Mucosa of descending colon (tissue), 3 donors: ENCODE measurements at places on chromosomes 7 and 10.

DNA sequence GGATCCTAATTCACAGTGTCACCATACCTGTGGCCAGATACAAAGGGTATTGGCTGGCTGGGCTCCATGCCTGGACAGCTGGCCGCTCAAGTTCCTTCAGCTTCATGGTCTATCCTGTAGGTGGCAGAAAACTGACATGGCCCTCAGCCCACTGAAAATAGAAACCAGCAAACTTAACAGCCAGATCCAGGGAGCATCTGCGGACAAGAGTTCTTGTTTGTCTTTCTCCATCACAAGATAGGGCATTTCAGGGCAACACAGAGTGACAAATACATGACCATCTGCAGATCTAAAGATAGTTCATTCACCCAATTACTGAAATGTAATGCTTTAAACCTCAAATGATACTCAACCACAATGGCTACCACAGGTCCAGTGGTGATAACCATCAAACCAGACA, 2.8 kb downstream of the SEC31B start:
- no peak for DNase-seq

- no peak for DNase-seq
These were observed 230.9 kb downstream of the BICC1 start for GRCh38 chr10:58743466-58744115.

DNA sequence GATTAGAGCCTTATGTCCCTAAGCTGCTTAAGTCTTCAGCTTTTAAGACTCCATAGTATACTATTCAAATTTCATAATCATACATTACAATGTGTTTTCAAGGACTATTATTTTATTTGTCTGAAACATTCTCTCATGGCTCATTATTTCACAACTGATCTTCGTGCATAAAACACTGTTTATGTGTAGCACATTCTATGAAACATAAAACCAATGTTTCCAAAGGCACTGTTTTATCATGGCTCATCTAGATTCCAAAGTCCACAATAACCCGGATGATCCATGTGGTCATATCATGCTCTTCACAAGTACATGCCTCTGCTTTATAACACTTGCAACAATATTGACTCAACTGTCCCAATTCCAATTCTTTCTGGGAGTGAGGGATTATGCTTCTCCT, 806.1 kb downstream of the TNS3 start:
- no peak for DNase-seq

- DNase-seq = no peak
These were observed 347.8 kb downstream of the ETV1 start for GRCh38 chr7:13641714-13642113.

GRCh38 chr10:16316733-16317390, 119.9 kb upstream of the PTER start:
- DNase-seq = no peak

DNA sequence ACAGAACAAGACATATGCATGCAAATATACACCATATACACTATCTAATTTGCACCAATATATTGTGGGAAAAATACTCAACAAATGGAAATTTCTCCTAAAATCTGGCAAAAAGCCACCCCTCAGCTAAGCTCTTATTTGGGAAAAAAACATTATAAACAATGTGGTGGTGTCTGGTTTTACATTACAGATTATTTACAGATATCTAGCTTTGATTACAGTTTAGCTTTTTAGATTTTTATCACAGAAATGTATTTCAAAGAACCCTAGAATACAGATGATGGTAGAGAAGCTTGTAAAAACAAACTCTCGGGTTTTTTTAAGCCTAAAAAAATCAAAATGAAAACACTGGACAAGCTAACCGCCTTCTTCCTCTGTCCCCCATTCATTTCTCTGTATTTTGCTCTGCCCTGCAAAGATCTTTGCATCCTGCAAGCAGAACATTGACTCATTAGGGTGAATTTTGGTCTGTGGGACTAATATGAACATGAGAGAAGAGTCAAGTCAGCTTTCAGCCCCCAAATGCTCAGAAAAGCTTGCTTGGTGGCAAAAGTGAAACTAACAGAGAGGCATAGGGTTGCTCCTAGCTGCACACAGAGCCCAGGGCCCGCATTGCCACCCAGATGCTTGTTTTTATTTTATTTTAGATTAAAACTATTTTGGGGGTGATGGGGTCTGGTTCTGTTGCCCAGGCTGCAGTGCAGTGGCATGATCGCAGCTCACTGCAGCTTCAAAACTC, 88.8 kb upstream of the LYZL1 start:
- DNase-seq = no peak

- no peak for DNase-seq
These were observed 3.6 kb downstream of the C10orf67 start for GRCh38 chr10:23341004-23341403.

DNA sequence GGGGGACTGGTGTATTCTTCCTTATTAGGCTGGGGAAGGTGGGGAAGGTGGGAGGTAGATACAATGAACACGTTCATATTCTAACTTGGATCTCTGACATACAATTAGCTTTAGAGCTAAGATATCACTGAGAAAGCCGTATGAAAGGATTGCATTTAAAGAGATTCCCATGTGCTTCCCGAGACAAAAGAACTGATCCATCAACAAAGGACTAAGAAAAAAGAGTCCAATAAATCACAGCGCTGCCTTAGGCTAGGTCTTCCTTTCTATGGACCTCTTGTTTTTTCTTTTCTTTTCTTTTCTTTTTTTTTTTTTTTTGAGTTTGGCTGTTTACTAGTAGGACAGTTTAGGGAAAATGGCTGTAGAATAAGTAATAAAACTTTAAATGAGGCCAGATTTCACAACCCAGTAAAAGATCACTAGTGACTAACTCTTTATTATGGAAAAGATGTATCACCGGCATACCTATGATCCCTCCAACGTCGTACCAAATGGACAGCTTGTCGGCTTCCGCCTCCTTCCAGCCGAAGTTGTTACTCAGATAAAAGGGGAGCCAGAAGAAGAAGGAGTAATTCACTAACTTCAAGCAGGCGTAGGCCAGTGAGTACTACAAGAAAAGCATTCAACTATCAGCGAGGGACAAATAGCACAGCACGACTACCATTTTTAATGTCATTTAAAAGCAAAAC, 50.0 kb downstream of the SLC37A3 start:
- no peak for DNase-seq

DNA sequence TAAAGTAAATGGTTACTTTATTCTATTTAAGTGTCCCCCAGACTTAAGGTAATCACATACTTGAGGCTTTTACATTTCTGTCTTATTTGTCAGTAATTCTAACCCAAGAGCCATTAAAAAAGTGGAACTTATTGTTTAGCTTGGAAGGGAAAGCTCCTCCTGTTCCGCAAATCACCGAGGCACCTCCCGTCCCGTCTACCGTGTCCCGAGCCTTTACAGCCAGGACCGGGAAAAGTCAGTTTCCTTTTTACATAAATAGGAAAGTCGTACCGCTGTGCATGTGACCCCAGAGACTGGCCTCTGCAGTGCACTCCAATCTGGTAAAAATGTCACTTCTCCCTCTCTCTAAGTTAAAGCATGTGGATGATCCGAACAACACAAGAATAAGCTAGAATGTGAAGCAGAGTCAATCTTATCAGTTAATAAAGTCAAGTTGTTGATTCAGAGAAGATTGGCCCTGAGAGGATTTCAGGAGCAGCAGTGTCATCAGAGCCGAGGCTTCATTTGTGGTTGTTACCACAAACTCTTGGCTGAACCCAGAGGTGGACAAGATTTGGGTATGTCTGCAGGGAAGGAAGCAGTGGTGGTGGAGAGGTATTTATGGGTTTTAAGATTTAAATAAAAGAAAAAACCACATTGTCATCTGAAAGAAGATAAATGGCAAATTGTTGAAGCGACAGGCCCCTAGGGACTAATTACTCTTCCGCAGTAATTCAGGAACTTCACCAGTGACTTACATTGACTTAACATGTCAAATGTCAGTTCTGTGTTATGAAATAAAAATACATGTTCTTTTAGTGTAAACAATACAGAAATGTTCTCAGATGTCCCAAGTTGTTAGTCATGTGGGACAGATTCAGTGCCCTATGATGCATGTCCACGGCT, 316.6 kb upstream of the ZNF32 start:
- no peak for DNase-seq

DNA sequence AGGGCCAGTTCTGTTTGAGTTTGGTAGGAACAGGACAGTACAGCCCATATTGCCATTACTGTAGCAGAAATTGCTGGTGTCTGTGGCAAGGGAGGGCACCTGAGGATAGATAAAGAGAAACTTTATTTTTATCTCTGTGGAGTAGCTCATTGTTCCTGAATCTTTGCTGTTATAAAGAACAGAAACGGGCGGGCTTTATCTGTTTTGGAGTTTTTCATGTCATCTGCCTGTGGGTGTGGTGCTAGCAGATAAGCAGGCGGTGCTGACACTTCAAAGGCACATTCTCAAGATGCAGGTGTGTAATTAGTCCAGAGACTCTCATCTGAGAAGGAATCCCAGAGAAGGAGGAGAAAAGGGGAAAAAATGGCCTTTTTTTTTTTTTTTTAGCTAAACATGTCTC, 11.5 kb downstream of the ZNF273 start:
- no peak for DNase-seq

DNA sequence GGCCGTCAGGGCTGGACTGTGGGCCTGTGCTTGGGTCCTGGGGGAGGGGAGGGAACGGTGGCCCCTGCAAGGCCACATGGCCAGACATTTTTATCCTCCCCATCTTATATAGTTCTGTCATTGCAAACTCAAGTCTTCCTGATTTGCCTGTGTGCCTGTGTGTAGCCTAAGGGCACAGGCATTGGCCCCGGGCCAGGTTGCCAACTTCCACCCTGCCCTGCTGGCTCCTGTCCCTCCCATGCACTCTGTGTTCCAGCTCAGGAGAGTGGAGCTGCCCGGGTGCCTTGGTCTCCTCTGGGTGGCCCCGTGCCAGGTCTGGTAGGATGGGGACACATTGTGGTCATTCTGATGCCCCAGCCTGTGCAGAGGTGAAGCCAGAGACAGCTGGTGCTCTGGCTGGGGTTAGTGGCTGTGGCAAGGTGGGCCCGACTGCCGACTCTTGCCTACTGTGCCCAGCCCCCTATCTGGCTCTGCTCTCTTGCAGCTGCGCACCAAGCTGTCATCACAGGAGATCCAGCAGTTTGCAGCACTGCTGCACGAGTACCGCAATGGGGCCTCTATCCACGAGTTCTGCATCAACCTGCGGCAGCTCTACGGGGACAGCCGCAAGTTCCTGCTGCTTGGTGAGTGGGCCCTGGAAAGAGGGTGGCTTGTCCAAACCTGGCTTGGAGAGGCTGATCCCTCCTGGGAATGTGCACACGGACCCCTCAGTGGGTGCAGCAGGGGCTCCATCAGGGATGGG, 14.8 kb downstream of the NACAD start:
- no peak for DNase-seq

GRCh38 chr10:5522913-5523560, 1.7 kb upstream of the CALML3 start:
- DNase-seq = peak; percentile 20

DNA sequence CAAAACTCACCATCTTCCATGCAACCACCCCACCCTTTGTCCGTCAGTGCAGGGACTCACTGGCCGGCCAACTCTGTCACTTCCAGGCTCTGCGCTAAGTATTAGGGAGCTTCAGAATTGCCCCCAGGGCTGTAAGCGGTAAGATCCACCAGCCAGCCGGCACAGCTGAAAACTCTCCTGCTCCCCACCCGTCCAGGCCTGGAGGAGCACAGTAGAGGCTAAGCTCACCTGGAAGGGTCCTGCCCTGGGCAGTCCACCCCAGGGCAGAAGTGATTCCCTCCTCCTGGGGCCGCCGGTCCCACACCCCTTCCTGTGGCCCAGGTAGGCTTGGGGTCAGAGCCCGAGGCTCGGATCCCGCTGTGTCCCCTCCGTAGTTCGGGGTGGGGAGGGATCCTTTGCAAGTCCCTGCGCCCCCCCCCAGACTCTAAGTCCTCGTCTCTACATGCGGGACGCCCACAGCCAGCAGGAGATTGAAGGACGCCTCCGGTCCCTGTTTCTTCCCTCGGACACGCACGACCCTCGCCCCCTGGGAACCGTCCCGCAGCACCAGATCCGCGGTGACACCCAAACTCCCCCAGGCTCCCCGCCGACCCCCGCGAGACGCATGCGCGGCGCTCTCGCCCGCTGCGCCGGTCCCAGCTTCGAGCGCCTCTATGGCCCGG, 138.9 kb downstream of the ARHGAP22 start:
- DNase-seq = peak; percentile 1

- DNase-seq = peak; percentile 80
These were observed 12.9 kb upstream of the HOXA2 start for GRCh38 chr7:27115221-27116026.

- DNase-seq = no peak
These were observed 67.7 kb downstream of the HK1 start for GRCh38 chr10:69345890-69346474.

DNA sequence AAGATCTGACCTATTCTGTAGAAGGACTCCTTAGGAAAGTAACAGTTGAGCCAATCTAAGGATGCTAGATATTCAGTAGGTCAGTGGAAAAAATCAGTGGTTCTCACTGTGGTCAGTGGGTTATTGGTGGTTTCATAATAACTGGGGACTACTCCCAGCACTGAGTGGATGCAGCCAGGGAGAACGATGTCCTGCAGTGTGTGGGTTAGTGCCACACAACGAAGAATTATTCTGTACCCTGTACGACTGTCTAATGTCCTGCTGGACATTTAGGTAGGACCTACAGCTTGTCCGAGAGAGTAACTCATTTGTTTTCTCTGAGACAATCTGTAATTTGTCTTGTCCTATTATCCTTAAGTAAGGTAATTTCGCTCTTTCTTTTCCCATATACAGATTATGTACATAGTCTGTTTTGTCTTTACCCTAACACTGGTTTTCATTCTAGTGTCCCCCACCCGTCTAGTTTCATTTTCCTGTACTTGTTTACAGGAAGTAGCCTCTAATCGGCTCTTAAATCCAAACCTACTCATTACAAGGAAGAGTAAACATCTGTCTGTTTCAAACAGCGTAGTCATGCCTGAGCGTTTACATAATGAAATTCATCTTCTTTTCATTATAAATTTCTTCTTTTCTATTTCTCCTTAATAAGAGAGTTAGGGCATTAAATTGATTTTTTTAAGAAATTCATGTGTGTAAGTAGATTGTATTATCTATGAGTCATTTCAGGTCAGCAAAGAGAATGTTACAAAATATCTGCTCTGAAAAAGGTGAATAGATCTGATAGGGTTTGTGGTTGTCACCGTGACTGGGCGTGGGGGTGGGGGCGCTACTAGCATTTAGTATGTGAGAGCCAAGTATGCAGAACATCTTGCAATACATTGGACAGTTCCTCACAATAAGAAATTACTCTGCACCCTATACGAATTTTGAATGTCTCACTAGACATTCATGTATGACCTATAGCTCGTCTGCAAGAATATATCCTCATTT, 8.3 kb upstream of the ZC3HAV1L start:
- DNase-seq = peak; percentile 59

GRCh38 chr10:131833013-131833412, 67.8 kb upstream of the PPP2R2D start:
- no peak for DNase-seq

DNA sequence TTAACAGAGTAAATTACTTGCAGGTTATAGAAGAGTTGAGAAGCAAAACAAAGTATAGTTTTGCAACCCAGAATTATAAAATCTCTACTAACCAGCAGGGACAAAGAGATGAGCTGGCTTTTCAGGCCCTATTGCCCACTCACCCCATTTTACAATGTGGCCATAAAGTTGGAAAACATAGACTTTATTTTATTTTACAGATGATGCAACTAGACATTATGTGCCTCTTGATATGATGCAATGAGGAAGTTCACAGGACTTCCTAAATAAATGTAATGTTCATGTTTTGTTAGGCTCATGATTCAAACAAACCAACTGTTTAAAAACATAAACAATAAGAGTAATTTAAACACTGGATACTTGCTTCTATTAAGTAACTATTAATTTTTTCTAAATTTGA, 141.1 kb upstream of the WNT16 start:
- no peak for DNase-seq
